Cerebellar cortex (tissue), 1 donor: ENCODE measurements at places on chromosomes 1 and 21.

- peak; percentile 88 for DNase-seq
These were observed 76.4 kb downstream of the LTN1 start for GRCh38 chr21:28916150-28916893.

GRCh38 chr1:246695136-246695535 lies 29.1 kb upstream of the SCCPDH start:
- DNase-seq = no peak

DNA sequence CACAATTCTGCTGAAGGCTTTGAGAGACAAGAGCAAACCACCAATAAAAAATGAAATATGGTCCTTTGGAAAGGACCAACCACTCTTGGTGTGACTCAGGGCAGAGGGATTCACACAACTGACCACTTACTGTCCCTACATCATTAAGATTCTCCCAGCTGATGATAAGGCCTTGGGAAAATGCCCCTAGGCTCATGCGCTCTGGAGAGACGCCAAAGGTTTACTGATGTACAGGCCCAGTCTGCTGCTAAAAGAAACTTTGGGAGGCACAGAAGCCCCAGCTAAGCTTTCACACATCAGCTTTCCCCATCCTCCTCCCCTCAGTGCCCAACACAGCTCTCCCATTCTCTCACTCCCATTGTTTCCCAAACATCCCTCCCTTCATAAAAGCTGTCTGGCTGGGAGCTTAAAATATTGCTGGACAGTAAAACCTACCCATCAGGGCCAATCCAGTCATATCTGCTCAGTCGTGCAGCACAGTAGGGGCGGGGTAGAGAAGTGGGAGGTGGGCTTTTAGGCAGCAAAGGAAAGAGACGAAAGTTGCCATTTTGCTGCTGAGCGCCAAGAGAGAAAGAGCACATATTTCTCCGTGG lies at the start of gene GJA8:
Gene GJA8 (plus strand): TSS at position 543 of the 593 bp plus-strand sequence. CDS start 5,161 bp downstream, outside the sequence.
- no peak for DNase-seq

GRCh38 chr1:20371411-20371810 lies 80.7 kb downstream of the VWA5B1 start:
- no peak for DNase-seq

GRCh38 chr1:198212675-198213074 lies 55.9 kb downstream of the NEK7 start:
- no peak for DNase-seq

- no peak for DNase-seq
These were observed 50.2 kb downstream of the LPAR3 start for GRCh38 chr1:84842748-84843231.

DNA sequence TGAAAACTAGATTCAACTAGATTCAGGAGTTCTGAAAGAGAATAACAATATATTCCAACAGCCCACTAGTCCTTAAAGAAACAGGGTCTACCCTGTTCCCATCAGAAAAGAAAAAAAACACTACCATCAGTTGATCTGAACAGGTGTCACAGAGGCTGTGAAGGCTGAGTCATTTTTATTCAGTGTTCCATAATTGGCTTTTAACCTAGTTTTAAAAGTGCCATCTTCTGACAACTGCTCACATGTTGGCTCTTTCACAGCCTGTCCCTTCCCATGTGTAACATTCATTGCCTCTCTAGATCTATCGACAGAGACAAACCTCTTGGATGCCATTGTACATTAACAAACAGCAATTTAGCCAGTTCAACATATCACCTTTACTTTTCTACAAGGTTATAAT lies 243.7 kb downstream of the TBX15 start:
- no peak for DNase-seq

- DNase-seq = no peak
These were observed 18.8 kb upstream of the LIN9 start for GRCh38 chr1:226327761-226328162.

DNA sequence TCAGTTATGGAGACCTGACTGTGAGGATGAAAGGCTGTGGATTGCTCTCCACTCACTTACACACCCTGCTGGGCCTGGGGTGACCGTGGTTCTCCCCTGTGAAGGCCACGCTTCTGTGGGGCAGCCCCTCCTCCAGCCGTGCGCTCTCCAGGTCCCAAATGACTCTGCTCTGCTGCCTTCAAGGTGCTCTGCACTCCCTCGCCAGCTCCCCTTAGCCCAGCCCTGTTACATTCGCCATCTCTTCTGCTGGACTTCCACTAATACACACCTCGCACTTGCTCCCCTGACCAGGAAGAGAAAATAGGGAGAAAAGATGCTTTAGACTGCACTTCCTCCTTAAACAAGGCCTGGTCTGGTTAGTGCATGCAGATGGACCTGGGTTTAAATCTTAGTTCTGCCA lies 24.6 kb downstream of the OPTC start:
- DNase-seq = no peak

GRCh38 chr1:31216016-31216415 lies 23.7 kb downstream of the NKAIN1 start:
- DNase-seq = peak; percentile 74

DNA sequence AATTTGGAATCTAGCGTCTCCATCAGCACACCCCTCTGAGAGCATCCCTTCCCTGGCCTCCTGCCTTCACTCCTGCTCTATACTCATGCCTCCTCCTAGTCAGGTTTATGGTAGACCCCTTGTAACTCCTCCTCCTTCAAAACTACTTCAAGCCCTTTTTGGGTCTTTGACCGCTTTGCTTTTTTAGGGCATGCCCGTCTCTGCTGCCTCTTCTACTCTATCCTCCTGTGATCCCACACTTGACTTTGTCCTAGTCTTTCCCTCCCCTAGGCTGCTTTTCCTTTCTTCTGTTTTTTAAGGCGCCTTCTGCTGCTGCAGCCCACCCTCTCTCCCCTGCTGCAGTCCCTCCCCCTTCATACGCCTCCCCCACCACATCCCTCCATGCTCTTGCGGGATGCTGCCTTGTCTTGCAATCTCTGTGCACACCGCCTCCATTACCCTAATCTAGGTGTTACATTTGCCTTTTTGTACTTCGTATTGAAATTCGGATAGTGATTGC lies 1.5 kb downstream of the SNX27 start:
- no peak for DNase-seq

DNA sequence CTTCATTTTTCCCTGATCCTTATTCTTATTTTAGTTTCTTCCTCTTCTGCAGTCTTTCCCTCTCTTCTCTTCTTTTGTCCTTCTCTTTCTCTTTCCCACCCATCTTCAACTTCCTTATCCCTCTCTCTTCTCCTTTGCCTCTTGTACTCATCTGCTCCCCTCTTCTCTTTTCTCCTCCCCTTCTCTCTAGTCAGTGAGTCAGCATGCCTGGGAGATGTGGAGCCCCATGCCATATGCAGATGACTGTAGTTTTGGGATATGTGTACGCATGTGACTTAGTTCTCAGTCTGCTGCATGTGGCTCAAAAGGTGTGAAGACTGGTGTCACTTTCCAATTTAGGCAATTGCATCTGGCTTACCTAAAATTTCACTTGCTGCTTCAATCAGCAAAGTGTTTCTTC lies 10.4 kb downstream of the DNAJC6 start:
- DNase-seq = no peak

GRCh38 chr1:88311265-88311664 lies 372.8 kb upstream of the PKN2 start:
- DNase-seq = no peak

- no peak for DNase-seq
These were observed 33.9 kb upstream of the SELENON start for GRCh38 chr1:25765923-25766589.

DNA sequence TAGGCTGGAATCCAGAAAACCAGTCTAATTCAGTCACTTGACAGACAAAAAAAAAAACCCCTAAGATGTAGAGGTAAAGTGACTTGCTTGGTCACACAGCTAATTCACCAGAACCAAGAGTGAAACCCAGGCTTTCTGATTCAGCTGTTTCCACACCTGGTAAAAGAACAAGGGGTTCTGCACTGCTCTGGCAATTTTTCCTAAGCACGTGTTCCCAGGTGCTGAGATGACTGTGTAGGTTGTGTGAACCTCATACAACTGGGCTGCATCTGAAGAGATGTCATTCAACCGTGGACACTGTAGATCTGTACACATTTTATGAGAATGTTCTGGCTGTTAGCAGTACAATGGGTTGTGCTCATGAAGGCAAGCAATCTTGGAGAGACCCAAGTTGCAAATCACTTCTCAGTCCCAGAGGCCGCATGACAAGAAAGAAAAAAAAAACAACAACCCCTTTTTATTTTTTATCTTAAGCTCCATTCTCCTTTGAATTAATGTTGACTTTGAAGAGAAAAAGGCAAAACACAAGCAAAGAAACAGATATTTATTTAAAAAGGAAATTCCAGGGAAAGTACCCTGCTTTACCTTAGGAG lies 95.4 kb downstream of the INTS7 start:
- DNase-seq = no peak

GRCh38 chr1:153678519-153679336 lies at the start of gene NPR1:
Gene NPR1, plus strand, starts transcription at chr1:153678688. Its CDS starts 421 bp downstream, at chr1:153679109.
- DNase-seq = no peak

DNA sequence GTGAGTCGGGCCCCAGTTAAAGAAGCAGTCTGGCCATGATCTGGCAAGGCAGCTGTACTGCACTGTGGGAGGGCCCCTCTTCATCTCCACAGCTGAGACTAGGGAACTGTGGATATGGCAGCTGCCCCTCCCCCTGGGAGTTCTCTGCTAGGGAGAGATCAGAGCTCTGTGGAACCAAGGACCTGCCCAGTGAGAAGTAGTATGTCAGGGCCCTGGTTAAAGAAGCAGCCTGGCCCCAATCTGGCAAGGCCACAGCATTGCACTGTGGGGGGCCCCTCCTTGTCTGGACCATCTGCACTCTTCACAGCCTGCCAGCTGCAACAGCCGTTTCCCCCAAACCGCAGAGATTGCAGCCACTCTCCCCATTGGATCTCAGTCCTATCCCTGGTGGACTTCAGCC lies 208.5 kb downstream of the DNAH14 start:
- DNase-seq = no peak

- DNase-seq = no peak
These were observed 310.2 kb upstream of the ADAMTS5 start for GRCh38 chr21:27277110-27277509.

DNA sequence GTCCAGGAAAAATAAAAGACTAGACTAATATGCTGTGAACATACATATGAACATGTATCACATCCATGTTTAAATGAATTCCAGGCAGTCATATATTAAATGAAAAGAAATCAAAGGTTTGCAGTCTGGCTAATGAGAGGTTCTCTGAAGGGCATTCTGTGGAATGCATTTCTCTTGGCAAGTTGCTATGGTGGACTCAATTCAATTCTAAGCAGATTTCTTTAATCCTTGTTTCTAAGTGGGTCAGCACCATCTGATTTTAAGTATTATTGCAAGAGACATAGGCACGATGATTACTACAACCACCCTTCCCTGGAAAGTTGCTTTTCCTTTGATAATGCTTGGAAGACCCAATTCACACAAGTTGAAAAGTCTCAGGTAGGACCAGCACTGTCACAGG lies 23.9 kb upstream of the ABCA4 start:
- no peak for DNase-seq

DNA sequence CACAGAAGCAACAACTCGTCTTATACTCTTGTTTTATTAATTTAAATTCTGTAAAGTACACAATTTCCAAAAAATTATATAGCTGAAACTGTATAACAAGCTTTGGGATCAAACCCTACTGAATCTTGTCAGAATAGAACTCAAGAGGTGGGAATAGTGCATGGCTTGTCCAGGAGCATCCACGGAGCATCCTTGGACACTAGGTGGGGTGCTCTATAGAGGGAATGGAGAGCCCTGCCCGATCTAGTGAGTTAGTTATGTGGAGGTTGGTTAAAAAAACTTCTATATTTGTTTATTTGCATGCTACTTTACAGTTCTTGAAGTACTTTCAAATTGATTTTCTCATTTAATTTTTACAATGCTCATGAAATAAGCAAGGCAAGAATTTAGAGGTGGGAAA lies 28.3 kb downstream of the ROR1 start:
- no peak for DNase-seq

DNA sequence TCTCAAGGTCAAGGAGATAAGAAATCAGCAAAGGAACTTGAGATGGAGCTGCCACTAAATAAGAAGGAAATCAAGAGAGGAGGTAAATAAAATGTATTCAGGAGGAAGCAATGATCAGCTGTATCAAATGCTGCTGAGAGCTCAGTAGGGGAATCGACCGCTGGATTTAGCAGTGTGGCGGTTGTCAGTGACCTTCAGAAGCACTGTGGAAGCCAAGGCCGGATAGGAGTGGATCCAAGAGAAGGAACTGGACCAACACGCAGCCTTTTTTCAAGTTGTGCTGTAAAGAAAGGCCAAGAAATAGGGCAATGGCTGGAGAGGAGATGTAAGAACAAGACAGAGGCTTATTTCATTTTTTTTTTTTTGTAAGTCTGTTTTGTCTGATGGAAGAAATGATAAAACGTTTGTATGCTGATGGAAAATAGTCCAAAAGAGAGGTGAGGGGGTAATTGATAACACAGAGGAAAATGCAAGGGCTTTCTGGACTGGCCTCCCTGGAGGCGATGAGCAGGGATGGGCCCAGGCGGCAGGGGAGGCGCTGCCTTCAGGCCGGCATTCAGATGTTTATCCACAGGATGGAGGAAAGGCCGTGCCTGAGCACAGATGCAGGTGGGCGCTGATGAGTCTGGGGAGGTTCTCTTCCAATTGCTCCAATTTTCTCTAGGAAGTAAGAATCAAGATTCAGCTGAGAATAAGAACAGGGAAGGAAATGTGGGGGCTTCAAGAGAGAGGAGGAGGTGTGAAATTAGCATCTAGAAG lies 17.5 kb upstream of the FAM43B start:
- DNase-seq = no peak

DNA sequence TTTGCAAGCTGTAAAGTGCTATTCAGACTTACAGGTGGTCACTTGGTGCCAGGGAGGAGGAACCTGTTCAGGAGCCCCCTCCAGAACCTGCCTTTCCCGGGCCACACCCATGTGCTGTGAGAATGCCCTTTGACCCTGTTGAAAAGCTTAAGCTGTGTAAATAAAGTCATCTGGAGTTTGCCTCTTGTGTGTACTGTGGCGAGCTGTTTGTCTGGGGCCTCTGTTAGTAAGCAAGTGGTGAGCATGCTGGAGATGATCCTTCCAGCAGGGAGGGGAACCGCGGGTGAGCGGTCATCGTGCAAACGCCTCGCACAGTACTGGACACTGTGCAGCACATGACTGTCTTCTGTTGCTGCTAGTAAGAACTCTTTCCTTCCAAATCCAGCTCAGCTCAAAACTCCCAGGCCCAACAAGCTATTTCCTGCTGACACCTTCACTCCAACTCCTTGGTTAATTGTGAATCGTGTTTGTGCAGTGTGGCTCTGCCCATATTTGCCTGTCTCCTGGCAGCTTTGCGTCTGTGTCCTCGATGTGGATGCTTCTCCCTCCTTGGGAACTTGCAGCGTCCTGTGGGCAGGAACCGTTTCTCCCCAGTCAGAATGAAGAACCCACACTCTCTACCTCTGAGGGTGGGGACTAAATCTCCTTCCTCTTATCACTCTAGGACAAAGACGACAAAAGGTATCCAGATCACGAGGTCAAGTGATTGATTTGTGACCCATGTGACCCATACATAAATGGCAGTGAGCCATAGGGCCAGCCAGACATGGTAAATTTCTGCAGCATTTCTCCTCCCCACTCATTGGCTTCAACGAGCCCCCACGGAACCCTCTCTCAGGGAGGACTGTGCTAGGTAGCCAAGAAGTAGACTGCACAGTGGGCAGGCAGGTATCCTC lies 13.9 kb upstream of the BTG2 start:
- no peak for DNase-seq
